Stimulated activated CD8-positive, alpha-beta memory T cell treated with anti-CD3 and anti-CD28 coated beads, Interleukin-2, amount 100 ng/mL, for 1 hour (primary cell): ENCODE measurements at places on chromosomes 12 and 14.

- no peak for DNase-seq
Measured at GRCh38 chr14:52878469-52878868, 72.4 kb downstream of the FERMT2 start.

- no peak for DNase-seq
Measured at GRCh38 chr14:79293482-79294177, 917.7 kb downstream of the DIO2 start.

DNA sequence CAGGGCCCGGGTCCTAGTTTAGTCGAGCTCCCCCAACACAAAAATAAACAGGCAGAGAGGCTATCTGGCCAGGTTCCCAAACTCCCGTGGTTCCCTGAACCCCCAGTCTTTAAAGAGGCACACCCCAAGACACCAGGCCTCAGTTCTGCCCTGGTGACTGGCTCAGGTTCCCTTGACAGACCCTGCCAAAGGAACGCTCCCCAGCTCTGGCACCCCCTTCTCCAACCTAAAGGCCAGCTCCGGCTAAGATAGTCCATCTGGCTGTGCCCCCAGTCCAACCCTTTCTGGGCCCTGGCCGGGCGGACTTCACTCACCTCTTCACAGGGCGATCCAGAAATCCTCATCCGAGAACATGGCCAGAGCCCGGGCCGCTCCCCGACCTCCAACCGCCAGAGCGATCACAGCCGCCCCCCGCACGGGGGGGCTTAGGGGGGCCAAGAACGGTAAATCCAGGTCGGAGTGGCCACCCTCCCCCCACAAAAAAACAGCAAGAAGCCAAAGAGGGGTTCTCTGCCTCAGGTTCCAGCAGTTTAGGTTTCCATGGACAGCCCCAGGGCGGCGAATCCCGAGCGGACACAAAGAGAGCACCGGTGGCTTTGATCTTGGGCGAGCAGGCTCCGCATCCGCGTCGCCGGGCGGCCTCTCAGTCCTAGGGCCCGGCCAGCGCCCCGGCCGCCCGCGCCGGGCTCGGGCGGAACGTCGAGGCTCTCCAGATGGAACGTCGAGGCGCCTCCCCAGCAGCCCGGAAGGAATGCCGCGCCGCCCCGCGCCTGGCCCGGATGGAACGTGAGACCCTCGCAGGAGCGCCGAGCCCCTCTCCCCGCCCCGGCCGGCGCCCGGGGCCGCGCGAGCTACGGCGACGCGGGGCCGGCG, 1.1 kb downstream of the KMT2D start:
- no peak for DNase-seq

GRCh38 chr12:57869298-57869926, 22.9 kb upstream of the CTDSP2 start:
- no peak for DNase-seq

DNA sequence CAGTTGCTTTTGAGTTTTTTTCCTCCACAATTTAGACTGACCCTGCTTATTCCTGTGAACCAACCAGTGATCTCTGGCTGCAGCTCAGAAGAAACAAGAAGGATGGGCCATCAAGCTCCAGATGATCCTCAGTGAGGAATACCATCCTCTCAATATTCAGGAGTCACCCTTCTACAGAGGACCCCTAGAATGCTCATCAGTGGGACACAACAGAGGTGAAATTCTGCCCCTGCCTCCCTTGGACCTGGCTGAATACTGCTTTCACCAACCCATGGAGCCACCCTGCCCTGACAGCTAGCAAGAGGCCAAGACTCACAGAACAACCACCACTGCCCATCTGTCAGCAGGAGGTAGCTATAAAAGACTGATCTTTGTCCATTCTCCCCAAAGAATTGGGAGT, 9.2 kb upstream of the DHRS2 start:
- DNase-seq: no peak

DNA sequence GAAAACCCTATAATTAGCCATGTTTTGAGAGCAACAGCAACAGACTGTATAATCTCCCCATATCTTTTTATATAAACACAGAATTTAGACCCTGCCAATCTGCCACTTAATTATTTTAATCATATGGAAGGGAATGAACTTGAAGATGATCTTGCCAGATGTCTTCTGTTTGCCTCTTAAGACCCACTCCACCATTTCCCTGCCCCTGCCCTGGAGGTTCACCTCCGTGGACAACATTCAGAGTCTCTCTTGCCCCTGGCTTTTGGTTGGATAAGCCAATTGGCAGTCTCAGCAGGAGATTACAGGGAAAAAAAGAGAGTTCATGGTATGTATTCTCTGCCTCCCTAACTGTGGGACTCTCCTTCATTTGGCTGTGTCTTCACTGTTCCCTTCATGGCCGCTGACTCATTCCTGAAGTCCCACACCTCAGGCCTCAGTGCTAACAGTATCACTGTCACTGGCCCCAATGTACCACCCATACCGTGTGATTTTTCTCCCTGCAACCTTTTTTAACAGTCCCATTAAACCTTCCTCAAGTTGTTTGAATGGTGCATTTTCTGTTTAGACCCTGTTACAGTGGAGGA, 184.8 kb downstream of the PIK3C2G start:
- DNase-seq: no peak

GRCh38 chr14:93496856-93497741, 66.4 kb downstream of the UNC79 start:
- no peak for DNase-seq

DNA sequence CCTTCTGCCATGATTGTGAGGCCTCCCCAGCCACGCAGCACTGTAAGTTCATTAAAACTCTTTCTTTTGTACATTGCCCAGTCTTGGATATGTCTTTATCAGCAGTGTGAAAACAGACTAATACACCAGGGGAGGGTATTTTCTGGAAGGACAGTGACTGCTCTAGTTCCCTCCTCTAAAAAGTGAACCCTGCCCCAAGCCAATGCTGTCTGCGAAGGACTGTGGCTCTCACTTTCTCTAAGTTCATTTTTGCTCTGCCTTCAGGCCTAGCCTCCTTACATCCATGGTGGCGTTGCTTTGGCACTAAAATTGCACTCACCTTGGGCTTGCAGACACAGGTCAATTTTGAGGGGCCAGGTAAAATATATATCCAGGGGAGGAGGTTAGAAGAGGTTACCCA, 323.0 kb downstream of the VRK1 start:
- no peak for DNase-seq
